Spleen (tissue), 13 donors: ENCODE measurements at places on chromosomes 6 and 20.

DNA sequence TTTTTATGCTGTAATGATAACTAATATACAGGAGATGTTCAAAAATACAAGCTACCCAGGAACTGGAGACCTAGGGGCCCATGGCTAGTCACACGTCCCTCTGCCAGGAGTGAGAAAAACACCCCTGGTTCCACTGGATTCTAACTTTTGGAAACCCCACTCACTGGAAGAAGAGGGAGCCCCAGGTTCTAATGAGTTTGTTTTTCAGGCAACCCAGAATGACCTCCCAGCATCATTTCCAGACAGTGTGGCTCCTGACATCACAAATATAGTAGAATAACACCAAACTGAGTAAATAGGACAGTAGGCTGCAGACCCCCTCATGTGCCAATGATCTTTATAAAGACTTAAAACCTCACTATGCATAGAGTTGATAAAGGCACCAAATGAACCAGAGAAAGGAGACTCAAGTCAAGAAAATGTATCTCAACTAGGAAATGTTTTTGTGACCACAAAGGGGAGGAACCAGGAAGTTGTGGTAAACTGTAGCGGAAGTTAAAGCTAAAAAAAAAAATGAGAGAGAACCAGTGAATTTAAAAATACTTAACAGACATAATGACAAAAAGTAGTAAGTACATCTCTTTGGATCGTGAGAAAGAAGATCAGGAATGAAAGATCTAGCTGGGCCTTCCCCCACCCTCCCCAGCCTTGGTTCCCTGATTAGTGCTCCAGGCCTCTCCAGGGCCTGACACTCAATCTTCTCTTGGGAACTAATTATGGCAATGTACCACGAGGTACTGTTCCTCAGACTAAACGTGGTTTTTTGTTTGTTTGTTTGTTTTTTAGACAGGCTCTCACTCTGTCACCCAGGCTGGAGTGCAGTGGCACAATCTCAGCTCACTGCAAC lies 19.8 kb downstream of the HLA-E start:
- H3K4me1 ChIP-seq: peaks cover 61% of the 10 kb centered on the region
- H3K36me3 ChIP-seq: no peaks in the 10 kb centered on the region
- no peak overlapping the region for H3K4me3 ChIP-seq
- peak overlapping the region; percentile 89 for H3K27ac ChIP-seq
- no peaks in the 10 kb centered on the region for H3K27me3 ChIP-seq

DNA sequence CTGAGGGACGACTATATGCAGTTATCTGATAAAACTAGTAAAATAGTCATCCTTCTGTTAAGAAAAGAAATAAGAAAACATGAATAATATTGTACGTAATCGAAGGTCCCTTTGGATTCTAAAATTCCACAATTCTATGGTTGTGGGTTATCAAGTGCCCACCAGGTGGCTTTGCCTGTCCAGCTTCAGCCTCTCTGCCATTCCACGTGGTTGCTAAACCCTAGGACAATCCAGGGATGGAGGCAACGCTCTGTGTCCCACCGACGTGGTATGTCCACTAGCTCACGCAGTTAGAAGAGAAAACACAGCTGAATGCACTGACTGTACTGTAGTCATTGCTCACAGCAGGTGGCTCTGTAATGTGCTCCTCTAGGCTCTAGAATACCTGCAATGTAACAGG lies 349.3 kb downstream of the FARS2 start:
- no peaks in the 10 kb centered on the region for H3K27me3 ChIP-seq
- no peak for DNase-seq
- H3K4me1 ChIP-seq: no peaks in the 10 kb centered on the region
- H3K36me3 ChIP-seq: no peaks in the 10 kb centered on the region
- no peak overlapping the region for H3K27ac ChIP-seq
- no peak overlapping the region for H3K4me3 ChIP-seq

GRCh38 chr6:46215213-46215612 lies 44.4 kb upstream of the ENPP5 start:
- no peak for DNase-seq
- H3K4me3 ChIP-seq: no peak overlapping the region
- peaks cover 33% of the 10 kb centered on the region for H3K4me1 ChIP-seq
- no peaks in the 10 kb centered on the region for H3K27me3 ChIP-seq
- no peaks in the 10 kb centered on the region for H3K36me3 ChIP-seq
- H3K27ac ChIP-seq: no peak overlapping the region

- H3K4me3 ChIP-seq: no peak overlapping the region
- H3K4me1 ChIP-seq: no peaks in the 10 kb centered on the region
- no peak for DNase-seq
- no peaks in the 10 kb centered on the region for H3K27me3 ChIP-seq
Observed at GRCh38 chr6:71737953-71738352, 148.4 kb upstream of the RIMS1 start.

DNA sequence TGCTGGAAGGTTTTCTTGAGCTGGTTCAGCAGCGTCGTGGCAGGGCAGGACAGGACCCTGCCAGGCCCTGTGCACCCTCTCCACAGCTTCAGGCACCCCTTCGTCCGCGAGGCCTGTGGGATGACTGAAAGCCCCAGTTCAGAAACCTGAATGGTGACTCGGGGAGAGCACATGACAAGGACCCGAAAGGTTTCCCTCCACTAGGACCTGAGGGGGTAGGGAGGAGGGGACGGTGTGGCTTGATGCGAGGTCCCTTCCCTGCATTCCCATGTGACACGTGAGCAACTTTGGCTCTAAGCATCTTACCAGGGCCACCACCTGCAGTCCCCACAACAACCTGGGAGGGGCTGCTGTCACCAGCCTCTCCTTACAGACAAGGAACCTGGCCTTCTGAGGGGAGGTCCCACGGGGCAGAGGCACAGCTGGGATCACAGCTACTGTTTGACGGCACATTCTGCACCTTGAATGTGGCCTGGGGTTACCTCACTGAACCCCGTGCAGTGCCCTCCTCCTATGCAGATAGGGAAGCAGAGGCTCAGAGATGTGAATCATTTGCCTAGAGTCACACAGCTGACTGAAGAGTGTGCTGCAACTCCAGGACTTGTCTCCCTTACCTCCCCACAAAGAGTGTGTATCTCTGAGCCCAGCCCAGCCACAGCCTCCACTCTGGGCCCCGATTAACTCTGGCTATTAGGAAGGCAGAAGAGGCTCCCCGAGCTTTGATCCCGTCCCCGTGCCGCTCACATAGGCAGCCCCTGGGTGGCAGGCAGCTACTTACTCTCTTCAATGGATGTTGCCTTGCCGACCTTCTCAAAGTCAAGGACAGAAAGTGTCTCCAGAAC lies 84.6 kb downstream of the PTPN1 start:
- peaks cover 5% of the 10 kb centered on the region for H3K27me3 ChIP-seq
- peaks cover 23% of the 10 kb centered on the region for H3K36me3 ChIP-seq
- H3K27ac ChIP-seq: no peak overlapping the region
- H3K4me1 ChIP-seq: peaks cover 26% of the 10 kb centered on the region
- no peak overlapping the region for H3K4me3 ChIP-seq
